ENCODE measurements at places on chromosomes 4 and X. TPM values are rescaled to one million over a fixed set of nuclear protein-coding genes. Genes with fewer than 3 reads are reported as not detected.

GPC3 gene
- total RNA-seq: 172 TPM

MAGEA9B gene
- not detected for total RNA-seq

RNF150 gene
- total RNA-seq: 9.7 TPM

TADA2B gene
- total RNA-seq: 24.0 TPM

ERVMER34-1 gene
- total RNA-seq: 3.0 TPM

- no peak overlapping the region for H3K4me3 ChIP-seq
- no peaks in the 10 kb centered on the region for H3K27me3 ChIP-seq
- DNase-seq: no peak
- H3K27ac ChIP-seq: no peak overlapping the region
- H3K4me1 ChIP-seq: no peaks in the 10 kb centered on the region
Observed at GRCh38 chrX:39288592-39288991, 487.3 kb downstream of the MID1IP1 start.

GRCh38 chrX:134971926-134972325 is 18.9 kb upstream of the SMIM10 start:
- no peak overlapping the region for H3K4me3 ChIP-seq
- H3K27me3 ChIP-seq: no peaks in the 10 kb centered on the region
- H3K27ac ChIP-seq: no peak overlapping the region
- H3K36me3 ChIP-seq: no peaks in the 10 kb centered on the region
- DNase-seq: no peak
- H3K4me1 ChIP-seq: no peaks in the 10 kb centered on the region

DNA sequence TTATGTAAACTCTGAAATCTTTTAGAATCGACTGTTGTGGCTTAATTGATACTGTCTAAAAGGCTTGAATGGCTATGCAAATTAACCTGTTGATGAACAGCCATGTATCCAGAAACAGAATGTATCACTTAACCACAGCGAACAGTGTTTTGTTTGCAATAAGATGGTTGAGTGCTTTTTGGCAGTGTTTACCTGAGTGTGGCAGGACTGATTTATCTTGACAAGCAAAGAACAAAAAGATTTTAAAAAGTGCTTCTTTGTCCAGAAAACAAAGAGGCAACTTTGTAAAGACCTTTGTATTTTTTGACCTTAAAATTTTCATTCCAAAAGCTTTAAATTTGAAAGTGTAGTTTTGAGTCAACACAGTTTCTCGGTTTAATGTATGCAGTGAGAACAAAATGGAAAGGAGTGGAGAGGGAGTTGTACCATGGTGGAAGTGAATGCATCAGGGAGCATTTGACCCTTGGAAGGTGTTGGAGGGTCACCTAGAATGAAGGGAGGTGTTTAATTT is 18.0 kb downstream of the ARHGAP10 start:
- H3K27me3 ChIP-seq: no peaks in the 10 kb centered on the region
- DNase-seq: no peak
- H3K4me1 ChIP-seq: no peaks in the 10 kb centered on the region
- no peak overlapping the region for H3K27ac ChIP-seq

DNA sequence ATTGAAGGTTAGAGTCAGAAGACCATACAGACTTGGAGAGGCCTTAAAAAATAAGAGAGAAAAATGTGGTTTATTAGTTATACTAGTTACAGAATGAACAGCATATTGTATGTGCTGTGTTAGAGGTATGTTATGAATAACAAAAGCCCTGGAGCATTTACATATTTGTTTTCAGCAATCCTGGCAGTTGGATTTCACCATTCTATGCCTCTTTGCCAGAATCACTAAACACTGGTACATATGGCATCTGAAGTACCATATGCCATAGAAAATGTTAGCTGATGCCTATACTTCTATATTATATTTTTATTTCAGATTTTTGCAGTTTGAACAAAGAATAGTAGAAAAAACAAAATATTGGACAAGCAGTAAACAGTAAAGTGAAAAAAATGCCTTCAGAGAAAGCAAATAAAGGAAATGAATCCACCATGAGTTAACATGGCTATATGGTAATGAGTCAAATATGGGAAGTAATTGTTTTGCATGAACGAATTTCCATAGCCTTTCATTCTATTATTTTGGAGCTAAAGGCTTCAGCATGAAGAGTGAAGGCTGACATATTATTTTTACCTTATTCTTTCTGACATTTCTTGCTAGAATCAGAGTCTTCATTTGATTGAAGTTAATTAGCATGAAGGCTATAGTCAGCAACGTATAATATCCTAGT is 41.9 kb upstream of the PRDM8 start:
- H3K27ac ChIP-seq: no peak overlapping the region
- no peaks in the 10 kb centered on the region for H3K27me3 ChIP-seq
- H3K4me3 ChIP-seq: no peak overlapping the region
- no peaks in the 10 kb centered on the region for H3K36me3 ChIP-seq

DNA sequence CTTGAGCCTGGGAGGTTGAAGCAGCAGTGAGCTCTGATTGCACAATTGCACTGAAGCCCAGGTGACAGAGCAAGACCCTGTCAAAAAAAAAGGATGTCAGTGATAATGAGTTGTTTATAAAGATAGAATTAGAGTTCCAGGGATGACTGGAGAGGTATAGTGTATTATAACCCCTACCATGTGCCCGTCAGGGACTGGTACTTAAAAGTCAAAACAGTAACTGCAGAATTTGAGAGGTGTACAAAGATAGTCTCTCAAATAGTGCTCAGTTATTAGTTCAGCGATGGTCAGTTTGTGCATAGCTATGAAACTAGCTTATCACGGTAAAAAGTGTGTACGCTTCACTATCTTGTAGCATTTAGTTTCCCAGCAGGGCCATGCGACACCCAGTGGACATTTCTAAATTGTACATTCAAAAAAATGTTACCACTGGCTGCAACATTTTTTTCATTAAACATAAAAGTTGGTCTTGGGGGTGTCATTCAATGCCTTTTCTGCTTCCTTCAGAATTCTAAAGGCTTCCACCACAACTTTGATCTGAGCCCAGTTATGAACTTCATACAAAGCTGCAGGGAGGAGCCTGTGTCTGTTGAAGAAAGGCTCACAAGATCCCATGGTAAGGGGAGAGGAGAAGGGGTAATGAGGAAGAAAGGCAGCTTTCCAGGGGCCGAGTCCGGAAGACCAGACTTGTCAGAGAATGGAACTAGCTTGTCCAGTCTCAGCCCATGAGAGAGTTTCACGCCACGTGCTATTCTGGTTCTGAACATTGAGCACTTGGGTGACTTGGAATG is 9.2 kb upstream of the GYG2 start:
- no peaks in the 10 kb centered on the region for H3K36me3 ChIP-seq
- H3K27ac ChIP-seq: no peak overlapping the region
- H3K4me1 ChIP-seq: no peaks in the 10 kb centered on the region
- H3K27me3 ChIP-seq: no peaks in the 10 kb centered on the region
- DNase-seq: no peak

GRCh38 chr4:142844782-142845181 is 1.3 kb downstream of the INPP4B start:
- no peak overlapping the region for H3K4me3 ChIP-seq
- no peaks in the 10 kb centered on the region for H3K36me3 ChIP-seq
- H3K27ac ChIP-seq: peak overlapping the region; percentile 82
- DNase-seq: no peak
- H3K4me1 ChIP-seq: no peaks in the 10 kb centered on the region

DNA sequence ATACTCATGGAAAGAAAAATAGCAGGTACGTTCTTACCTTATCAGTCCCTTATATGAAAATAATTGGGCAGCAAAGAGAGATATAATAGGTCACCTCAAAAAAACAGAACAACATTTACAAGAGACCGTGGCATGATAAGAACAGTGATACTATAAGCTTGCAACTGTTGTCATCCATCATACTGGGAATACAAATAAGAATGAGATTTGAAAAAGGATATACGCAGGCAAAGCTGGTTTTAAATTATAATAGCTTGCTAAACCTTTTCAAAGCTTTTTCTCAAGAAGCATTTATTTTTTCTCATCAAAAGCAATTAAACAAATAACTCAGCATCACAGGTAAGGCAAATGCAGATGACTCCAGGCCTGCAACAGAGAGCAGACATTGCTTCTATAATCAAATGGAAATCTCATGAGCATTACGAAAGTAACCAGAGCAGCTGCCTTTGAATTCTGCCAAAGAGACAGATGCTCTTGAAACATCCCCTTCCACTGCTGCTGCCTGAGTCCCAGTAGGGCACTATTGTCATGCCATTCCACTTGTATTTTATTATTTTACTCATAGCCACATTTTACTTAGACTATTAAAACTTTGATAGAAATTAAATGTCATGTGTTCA is 620.6 kb upstream of the GNPDA2 start:
- no peaks in the 10 kb centered on the region for H3K27me3 ChIP-seq
- H3K36me3 ChIP-seq: no peaks in the 10 kb centered on the region
- no peak for DNase-seq
- H3K27ac ChIP-seq: no peak overlapping the region

GRCh38 chr4:182111586-182111985 is 131.6 kb upstream of the TENM3 start:
- H3K27ac ChIP-seq: no peak overlapping the region
- no peak overlapping the region for H3K4me3 ChIP-seq

DNA sequence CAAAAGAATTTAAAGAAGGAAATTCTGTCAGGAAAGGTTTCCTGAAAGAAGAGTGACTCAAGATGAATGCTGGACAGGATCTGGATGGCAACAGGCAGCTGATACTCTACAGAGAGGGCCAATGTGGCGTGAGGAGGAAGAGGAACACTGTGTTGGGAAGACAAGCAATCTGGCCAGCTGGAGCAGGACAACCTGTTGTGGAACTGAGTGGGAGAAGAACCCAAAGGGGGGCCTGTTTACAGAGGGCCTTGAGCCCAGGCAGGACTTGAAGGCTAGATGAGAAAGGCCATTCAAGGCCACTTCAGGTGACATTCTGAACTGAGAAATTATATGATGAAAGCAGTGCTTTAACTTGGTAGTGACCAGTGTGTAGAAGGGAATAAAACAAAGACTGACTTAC is 8.5 kb downstream of the OTUD4 start:
- H3K36me3 ChIP-seq: no peaks in the 10 kb centered on the region
- H3K27ac ChIP-seq: no peak overlapping the region
- H3K27me3 ChIP-seq: no peaks in the 10 kb centered on the region
- DNase-seq: no peak

DNA sequence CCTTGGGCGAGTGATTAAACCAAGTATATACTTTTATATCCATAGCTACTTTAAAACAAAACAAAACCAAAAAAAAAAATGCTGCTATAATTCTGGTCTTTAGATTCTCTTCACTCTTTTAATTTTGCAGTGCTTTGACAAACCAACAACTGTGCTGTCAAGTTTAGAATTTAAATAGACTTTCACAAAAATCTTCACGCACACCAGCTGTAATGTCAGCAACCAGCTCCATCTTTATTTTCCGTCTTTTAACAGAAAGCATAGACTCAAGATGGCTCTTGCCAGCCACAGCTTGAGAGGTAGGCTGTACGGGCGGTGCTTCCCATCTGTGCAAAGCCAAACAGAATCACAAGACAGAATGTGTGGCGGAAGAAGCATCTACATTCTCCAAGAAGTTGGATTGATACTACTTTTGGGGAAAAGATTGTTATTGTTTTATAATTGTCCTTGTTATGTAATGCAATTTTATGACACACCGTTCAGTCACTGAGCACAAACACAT is 388.3 kb upstream of the MAGEC2 start:
- no peak for DNase-seq
- H3K4me3 ChIP-seq: no peak overlapping the region
- H3K4me1 ChIP-seq: no peaks in the 10 kb centered on the region
- no peaks in the 10 kb centered on the region for H3K27me3 ChIP-seq
- H3K36me3 ChIP-seq: no peaks in the 10 kb centered on the region

- peak overlapping the region; percentile 7 for H3K27ac ChIP-seq
- no peaks in the 10 kb centered on the region for H3K4me1 ChIP-seq
- H3K4me3 ChIP-seq: no peak overlapping the region
- H3K27me3 ChIP-seq: no peaks in the 10 kb centered on the region
- DNase-seq: peak; percentile 28
- H3K36me3 ChIP-seq: no peaks in the 10 kb centered on the region
Observed at GRCh38 chr4:40199999-40200874, 3.4 kb downstream of the RHOH start.

GRCh38 chr4:663438-664428 is 10.3 kb downstream of the ATP5ME start:
- H3K36me3 ChIP-seq: no peaks in the 10 kb centered on the region
- H3K27ac ChIP-seq: no peak overlapping the region
- H3K4me1 ChIP-seq: no peaks in the 10 kb centered on the region
- no peak for DNase-seq
- peak overlapping the region; percentile 24 for H3K4me3 ChIP-seq

DNA sequence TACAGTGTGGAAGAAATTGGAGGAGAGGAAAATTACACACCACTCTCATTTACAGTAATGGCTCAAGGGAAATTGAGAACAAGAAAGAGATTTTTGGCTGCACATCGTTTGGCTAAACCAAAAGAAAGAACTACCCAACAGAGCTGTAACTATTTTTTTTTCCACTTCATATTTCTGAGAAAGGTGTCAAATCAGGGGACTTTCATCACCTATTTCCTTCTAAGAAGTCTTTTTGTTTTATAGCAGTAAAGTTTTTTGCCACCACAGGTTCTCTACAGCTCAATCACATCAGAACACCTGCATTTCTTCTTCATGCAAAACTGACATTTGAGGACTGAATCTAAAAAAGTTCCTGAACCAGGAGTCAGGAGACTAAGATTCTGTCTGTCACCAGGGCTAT is 57.5 kb upstream of the TNIP3 start:
- H3K4me1 ChIP-seq: no peaks in the 10 kb centered on the region
- H3K27ac ChIP-seq: no peak overlapping the region
- H3K4me3 ChIP-seq: no peak overlapping the region
- DNase-seq: no peak

- H3K27me3 ChIP-seq: no peaks in the 10 kb centered on the region
- no peak overlapping the region for H3K4me3 ChIP-seq
- H3K4me1 ChIP-seq: no peaks in the 10 kb centered on the region
Observed at GRCh38 chrX:4579999-4580398, 866.5 kb upstream of the PRKX start.

DNA sequence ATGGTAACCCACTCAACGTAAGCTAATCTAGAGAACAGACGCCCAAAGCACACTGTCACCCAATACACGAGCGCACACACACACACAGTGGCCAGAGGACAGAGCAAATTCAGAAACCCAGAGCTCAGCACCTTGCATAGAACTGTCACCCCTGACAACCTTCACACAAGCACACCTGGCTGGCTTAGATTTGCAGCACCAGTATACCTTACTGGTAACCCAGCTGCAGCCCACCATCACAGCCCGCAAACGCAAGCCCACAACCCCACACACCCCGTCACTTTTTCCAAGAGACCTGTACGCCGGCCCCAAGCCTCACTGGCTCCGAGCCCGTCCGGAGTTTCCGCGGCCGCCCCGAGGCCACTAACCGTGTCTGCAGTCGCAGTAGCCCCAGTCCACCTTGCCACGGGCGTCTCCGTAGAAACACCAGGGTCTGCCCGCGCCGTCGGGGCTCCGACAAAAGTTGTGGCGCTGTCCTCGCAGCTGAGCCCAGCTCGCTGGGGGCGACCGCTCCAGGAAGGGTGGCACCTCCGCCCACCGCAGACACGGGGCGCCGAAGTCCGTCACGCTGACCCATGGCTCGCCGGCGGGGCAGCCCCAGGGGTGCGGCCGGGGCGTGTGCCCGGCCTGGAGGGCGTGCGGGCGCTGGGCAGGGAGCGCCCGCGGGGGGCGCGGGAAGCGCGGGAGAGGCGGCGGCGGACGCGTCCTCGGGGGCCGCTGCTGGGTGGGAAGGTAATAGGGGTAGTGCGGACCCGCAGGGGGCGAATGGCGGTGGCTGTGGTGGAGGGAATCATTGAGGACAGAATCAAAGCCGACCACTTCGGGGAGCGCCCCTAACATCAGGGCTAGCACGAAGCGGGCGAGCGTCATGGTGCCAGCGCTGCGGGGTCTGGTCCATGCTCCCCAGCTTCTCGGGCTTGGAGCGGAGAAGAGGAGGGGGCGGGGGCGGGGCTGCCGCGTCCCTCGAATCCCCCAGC is 664 bp downstream of the PRSS12 start:
- H3K36me3 ChIP-seq: no peaks in the 10 kb centered on the region
- no peak overlapping the region for H3K27ac ChIP-seq
- DNase-seq: no peak
- no peaks in the 10 kb centered on the region for H3K4me1 ChIP-seq
